ENCODE measurements at places on chromosomes 2 and 18.

GRCh38 chr2:12320991-12321641 is 395.6 kb upstream of the TRIB2 start:
- DNase-seq: no peak

- no peak for DNase-seq
These were observed 65.5 kb downstream of the COMMD1 start for GRCh38 chr2:61970807-61971556.

DNA sequence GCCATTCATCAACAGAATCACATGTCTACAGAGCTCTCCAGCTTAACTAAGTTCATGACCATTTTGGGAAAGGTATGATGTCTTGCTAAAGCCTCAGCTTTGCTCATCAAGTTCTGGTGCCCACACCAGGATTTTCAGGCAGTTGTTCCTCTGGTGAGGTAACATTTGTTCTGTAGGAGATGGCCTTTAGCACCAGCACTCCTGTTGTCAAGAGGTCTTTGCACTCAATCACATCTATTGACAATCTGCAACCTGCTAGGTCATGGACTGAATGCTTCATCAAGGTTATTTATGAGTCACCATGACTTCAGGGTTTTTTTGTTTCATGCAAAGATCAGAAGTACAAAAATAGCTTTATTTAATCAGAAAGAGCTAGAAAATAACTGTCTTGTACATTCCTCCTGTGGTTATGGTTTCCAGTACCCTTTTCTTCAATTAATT is 36.6 kb upstream of the VIT start:
- DNase-seq: no peak

GRCh38 chr2:203719456-203720410 is 13.3 kb downstream of the CD28 start:
- DNase-seq: no peak

- DNase-seq: no peak
These were observed 232.7 kb downstream of the DYSF start for GRCh38 chr2:71685941-71686611.
